HFFc6 (cell line): ENCODE measurements at places on chromosomes 12 and 14. TPM values are rescaled to one million over a fixed set of nuclear protein-coding genes. Genes with fewer than 3 reads are reported as not detected.

Gene PABPN1
- 128 to 151 TPM (median 134 TPM) in 3 replicates for total RNA-seq

Gene TAS2R50
- total RNA-seq, result 0.25 to 0.30 TPM in 2 of 3 replicates, not detected in the other

Gene MYL2
- 0.42 TPM in 1 of 2 replicates, not detected in the other for total RNA-seq

Gene GATC
- 18.3 to 22.9 TPM (median 20.2 TPM) in 3 replicates for total RNA-seq

Gene BMP4
- total RNA-seq, result 4.2 to 15.6 TPM (median 11.1 TPM) in 3 replicates

Gene SELPLG
- total RNA-seq, result 6.8 to 8.4 TPM (median 7.3 TPM) in 3 replicates

Gene CRIP1
- 5.4 and 55.2 TPM in 2 replicates for total RNA-seq

Gene LMNTD1
- 0.26 and 0.29 TPM in 2 replicates for total RNA-seq

Gene VCPKMT
- total RNA-seq, result 3.7 to 6.2 TPM (median 5.1 TPM) in 3 replicates

Gene TAPBPL
- 4.9 and 6.6 TPM in 2 replicates for total RNA-seq

Gene FAM216A
- 15.7 to 19.9 TPM (median 17.9 TPM) in 3 replicates for total RNA-seq

Gene LTBR
- 102 to 117 TPM (median 115 TPM) in 3 replicates for total RNA-seq
